Panc1 (cell line): ENCODE measurements at places on chromosomes 3 and 15. TPM values are rescaled to one million over a fixed set of nuclear protein-coding genes. Genes with fewer than 3 reads are reported as not detected.

Gene DAZL
- not detected for total RNA-seq

- peak overlapping the region; percentile 60; the same call in 1 of the 2 replicates for H3K27ac ChIP-seq
- no peaks in the 10 kb centered on the region for H3K27me3 ChIP-seq
- no peak overlapping the region for H3K4me3 ChIP-seq
- H3K36me3 ChIP-seq: no peaks in the 10 kb centered on the region
- DNase-seq: no peak
- H3K4me1 ChIP-seq: peaks cover 17% of the 10 kb centered on the region; the same call in 1 of the 2 replicates
Observed at GRCh38 chr15:70873232-70874054, 18.8 kb downstream of the THAP10 start.

GRCh38 chr15:49810720-49811119, 189.9 kb downstream of the DTWD1 start:
- H3K36me3 ChIP-seq: no peaks in the 10 kb centered on the region
- H3K27ac ChIP-seq: no peak overlapping the region
- H3K4me1 ChIP-seq: no peaks in the 10 kb centered on the region
- no peaks in the 10 kb centered on the region for H3K27me3 ChIP-seq

GRCh38 chr3:43104660-43105595, 951 bp downstream of the POMGNT2 start:
- peaks cover 3% of the 10 kb centered on the region; the same call in 1 of the 2 replicates for H3K4me1 ChIP-seq
- no peak overlapping the region for H3K27ac ChIP-seq
- H3K36me3 ChIP-seq: no peaks in the 10 kb centered on the region

- DNase-seq: no peak
- H3K4me3 ChIP-seq: no peak overlapping the region
- no peak overlapping the region for H3K27ac ChIP-seq
- H3K36me3 ChIP-seq: no peaks in the 10 kb centered on the region
Observed at GRCh38 chr3:50604110-50604621, 7.4 kb downstream of the CISH start.

Gene TRIM59
- 27.9 TPM for total RNA-seq

DNA sequence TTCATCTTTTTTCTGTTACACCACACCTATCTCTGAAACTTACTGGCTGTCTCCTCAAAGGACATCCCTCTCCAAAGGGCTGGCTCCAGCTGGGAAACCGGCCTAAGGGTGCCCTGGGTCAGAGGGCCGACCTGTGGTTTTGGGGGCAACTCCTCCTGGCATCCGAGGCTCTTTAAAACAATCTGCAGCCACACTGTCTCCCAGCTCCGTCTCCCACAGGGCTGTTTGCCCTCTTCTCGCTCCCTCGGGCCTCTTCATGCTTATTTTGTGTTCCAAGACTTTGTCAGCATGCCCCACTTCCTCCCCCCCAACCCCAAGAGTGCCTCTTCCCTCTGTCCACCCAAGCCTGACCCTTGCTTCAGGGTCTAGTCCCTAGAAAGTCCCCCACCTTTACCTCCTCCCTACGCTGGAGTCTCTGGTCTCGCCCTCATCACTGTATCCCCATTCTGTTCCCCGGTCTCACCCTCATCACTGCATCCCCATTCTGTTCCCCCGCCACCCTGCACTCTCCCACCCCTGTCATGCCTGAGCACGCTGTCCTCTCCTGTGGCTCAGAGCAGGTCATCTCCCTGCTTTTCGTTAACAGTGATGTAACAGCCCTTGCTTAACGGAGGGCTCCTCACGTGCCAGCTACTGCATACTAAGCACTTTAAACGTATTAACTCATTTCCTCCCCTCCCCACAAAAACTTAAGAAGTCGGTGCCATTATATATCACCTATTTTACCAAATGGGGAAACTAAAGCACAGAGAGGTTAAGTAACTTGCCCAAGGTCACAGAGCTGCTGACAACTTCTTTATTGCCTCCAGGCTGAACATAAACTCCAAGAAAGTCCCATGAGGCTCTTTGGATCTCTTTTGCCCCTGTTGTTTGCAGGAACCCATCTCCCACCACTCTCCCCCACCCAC, 1.1 kb upstream of the CSK start:
- H3K27ac ChIP-seq: peak overlapping the region; percentile 61; the same call in 1 of the 2 replicates
- no peaks in the 10 kb centered on the region for H3K27me3 ChIP-seq
- H3K36me3 ChIP-seq: peaks cover 3% of the 10 kb centered on the region; the same call in 1 of the 2 replicates
- peaks cover 43% of the 10 kb centered on the region for H3K4me1 ChIP-seq
- DNase-seq: no peak

DNA sequence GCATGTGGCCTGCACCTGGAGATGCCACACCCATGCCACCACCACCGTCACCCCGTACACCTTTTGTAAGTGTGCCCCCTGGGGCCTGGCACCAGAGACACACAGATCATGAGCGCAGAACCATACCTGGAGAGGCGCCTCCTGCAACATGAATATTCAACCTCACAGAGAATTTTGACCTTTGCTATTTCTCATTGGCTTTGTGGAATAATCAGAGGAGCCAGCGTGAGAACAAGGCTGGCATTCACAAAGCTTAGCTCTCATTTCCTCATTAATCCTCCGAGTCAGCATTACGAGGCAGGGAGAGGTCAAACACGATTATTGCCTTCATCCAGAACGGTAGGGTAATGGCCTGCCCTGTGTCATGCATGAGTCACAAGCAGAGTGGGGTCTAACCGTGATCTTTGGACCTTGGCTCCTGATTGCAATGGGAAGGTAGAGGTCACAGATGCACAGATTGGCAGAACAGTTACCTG, 73.0 kb upstream of the POMGNT2 start:
- H3K4me3 ChIP-seq: no peak overlapping the region
- H3K4me1 ChIP-seq: no peaks in the 10 kb centered on the region
- H3K36me3 ChIP-seq: no peaks in the 10 kb centered on the region
- no peak for DNase-seq

DNA sequence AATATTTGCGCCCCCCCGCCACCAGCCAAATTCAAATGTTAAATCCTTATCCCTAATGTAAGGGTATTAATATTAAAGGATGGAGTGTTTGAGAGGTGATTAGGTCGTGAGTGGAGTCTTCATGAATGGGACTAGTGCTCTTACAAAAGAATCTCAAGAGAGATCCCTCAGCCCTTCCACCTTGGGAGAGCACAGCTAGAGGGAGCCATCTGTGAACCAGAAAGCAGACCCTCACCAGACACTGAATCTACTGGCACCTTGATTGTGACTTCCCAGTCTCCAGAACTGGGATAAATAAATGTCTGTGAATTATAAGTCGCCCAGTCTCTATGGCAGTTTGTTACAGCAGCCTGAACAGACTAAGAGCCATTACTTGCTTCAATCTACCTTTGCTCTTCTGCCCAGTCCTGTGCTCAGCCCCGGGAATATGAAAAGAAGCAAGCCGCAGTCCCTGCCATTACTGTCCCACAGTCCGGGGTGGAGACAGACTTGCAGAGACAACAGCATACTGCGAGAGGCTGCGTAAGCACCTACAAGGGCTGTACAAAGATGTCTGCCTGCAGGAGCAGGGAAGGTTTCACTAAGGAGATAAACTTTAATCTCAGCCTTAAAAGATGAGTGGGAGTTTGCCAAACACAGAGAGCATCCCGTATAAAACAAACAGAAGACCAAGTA, 110.7 kb upstream of the TMCO5A start:
- DNase-seq: no peak
- no peaks in the 10 kb centered on the region for H3K27me3 ChIP-seq
- H3K4me1 ChIP-seq: no peaks in the 10 kb centered on the region
- H3K4me3 ChIP-seq: no peak overlapping the region

Gene KCNAB1
- not detected for total RNA-seq

Gene HTR3E
- not detected for total RNA-seq

DNA sequence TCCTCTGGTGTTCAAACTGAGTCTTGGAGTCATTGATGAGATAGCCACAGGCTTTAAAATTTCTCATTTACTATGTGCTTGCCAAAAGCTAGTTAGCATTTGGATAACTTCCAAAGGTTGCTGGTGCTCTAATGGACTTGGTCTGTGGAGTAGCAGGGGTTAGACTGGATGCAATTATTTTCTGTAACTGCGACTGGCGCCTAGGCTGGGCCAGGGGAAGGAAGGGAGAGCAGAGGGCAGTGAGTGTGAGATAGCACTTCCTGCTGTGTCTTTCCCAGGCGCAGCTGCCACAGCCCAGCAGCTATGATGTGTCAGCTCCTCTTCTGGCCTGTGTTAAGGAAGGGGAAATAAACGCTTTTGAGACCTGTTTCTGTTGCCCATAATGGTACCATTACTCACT, 98.6 kb downstream of the MYRIP start:
- no peak for DNase-seq
- no peaks in the 10 kb centered on the region for H3K27me3 ChIP-seq
- H3K4me1 ChIP-seq: no peaks in the 10 kb centered on the region
- no peak overlapping the region for H3K27ac ChIP-seq
- H3K36me3 ChIP-seq: no peaks in the 10 kb centered on the region
- no peak overlapping the region for H3K4me3 ChIP-seq

Gene FANCI
- 96.2 TPM for total RNA-seq
